Hematopoietic multipotent progenitor cell treated with erythropoietin and hydrocortisone succinate and interleukin-3 and kit ligand, for 4 days (in vitro differentiated cells): ENCODE measurements at places on chromosomes 3 and 15.

DNA sequence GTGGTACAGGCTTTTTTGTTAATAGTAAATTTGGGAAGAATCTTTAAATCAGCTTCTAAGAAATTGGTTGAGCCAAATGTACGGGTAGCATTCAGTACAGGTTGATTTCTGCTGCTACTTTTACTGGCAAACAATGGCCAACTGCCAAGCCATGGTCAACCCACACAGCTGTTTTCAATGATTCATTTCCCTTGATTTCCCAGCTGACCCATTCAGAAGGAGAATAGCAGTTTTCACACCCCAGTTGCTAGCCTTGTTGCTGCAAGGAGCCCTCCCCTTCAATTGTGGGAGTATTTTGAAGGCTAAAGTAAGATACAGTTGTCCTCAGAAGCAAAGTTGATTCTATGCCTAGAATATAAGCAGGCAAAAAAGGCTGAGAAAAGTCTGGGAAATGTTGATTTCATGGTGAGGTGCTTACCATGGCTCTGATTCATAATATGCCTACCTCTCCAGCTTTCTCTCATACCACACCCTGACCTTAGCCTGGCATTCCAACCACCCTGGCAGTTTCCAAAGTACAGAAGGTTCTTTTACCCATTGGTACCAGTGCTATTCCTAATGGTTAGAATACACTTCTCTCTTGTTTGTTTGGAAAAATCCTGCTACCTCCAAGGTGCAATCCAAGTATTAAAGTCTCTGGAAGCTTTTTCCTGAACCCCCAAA is 320.3 kb upstream of the TGFBR2 start:
- DNase-seq, result peak; percentile 30

DNA sequence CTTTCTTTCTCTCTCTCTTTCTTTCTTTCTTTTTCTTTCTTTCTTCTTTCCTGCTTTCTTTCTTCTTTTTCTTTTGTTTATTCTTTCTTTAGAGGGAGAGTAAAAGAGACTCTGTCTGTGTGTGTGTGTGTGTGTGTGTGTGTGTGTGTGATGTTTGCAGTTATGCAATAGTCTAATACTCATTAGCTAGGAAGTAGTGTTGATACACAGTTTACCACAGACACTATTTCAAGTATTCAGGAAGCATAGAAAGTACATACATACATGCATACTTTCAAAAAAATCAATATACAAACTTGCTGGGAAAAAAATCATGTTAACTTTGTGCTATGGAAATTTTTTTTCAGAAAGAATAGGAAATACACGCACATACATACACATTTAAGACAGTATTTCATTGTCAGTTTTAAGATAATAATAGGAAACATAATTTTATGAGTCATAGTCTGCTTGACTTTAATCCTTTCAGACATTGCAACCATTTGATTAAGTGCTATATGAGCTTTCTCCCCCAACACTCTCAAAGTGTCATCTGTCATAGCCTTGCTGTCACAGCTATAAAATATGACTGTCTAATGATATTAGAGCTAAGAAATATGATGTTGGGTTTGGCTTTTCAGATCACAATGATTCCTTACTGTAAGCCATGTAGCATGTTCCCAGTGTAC is 74.9 kb upstream of the EPHA3 start:
- DNase-seq, result no peak

- peak; percentile 37 for DNase-seq
These were observed 755 bp downstream of the PARP15 start for GRCh38 chr3:122578069-122578740.

GRCh38 chr3:185744997-185745843 is 79.6 kb downstream of the IGF2BP2 start:
- DNase-seq, result peak; percentile 69

DNA sequence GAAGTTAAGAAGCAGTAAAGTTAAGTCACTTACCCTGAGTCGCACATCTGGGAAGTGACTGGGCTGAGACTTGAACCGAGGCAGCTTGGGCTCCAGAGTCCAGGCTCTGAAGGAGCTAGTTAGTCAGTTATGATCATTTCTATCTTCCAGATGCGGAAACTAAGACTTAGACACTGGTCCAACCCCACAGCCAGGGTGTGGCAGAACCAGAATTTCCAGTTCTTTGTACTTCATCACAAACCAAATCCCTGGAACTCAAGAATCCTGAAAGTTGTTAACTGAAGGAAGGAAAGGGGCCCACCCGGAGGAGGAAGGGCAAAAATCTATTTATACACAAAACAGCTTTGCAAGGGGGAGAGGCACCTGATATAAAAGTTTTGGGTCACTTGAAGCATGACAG is 389.9 kb downstream of the SHQ1 start:
- DNase-seq, result no peak

DNA sequence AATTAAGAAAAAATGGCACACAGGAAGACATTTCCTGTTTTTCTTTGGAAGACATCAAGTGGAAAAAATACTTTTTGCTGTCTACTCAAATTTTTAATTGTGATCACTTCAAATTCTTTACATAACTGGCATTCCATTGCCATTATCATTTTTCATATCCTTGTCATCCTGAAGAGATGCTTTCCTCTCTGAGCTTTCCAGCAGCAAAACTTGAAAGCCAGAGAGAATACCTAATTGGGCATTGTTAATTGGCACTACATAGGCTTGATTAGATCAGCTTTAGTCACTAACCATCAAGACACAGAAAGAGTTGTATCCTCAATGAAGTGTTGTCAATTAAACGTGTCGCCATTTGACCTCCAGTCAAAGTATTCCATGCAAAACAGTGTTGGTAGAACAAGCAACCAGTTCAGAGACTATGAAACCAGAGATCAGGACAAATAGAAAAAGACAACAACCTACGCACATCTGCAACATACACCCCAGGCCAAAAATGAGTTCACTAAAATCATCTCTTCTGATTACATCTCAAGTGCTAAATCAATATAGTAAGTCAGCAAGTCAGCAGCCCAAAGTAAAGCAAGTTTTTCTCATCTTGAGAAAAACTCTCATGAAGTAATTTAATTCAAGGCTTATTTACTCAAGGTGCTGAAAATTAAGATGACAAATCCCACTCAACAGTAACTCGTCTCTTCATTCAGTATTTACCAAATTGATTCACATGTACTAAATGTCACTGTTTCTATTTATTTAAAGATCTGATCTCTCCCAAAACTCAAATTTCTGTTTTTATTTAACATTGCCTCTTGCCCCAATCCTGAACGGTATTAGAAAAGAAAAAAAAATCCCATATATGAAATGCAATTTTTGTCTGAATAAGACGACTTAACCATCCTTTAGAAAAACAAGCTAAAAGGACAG is 123.0 kb downstream of the SUCLG2 start:
- DNase-seq, result no peak

DNA sequence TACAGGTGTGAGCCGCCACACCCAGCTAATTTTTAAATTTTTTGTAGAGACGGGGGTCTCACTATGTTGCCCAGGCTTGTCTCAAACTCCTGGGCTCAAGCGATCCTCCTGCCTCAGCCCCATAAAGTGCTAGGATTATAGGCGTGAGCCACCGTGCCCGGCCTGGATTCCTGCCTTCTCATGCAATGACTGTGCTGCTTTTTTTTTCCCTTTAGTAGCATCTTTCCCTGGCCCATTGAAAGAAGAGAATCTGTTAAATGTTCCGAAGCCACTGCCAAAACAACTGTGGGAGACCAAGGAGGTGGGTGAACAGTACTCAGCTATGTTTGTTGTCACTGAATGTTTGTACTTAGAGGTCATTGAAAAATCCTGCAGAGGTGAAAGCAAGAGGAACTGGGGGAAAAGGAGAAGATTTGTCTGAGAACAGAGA is 88.0 kb downstream of the CRTC3 start:
- no peak for DNase-seq

- no peak for DNase-seq
These were observed 2.3 kb upstream of the CCR2 start for GRCh38 chr3:46351646-46352045.

- DNase-seq, result no peak
These were observed 554.8 kb downstream of the MFSD1 start for GRCh38 chr3:159356606-159357005.

- DNase-seq, result no peak
These were observed 5.9 kb downstream of the SOX2 start for GRCh38 chr3:181717549-181718171.

DNA sequence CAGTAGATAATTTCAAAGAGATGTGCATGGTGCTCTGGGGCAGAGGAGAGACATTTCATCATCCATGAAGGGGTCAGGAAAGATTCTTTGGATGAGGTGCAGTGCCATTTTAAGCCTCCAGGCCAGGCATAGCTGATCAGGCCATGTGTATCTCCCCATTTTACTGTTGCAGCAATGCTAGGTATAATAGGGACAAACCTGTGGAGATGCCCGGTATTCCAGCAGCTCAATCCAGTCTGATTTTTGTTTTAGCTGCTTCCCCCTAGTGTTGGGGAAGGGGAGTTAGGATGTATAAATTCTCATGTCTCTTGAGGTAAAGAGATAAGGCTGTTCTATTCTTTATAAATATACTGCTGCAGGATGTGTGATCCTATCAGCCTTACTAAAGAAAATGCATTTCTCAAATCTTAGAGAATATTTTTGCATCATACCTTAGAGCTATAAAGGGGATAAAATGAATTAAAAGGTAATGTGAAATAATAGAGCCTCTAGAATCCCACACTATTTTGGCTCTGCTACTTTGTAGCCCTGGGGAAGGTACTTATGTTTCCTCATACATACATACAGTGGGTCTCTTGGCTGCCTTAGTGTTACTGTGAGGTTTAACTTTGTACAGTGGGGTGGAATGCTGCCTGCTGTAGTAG is 5.2 kb downstream of the CDV3 start:
- peak; percentile 57 for DNase-seq

DNA sequence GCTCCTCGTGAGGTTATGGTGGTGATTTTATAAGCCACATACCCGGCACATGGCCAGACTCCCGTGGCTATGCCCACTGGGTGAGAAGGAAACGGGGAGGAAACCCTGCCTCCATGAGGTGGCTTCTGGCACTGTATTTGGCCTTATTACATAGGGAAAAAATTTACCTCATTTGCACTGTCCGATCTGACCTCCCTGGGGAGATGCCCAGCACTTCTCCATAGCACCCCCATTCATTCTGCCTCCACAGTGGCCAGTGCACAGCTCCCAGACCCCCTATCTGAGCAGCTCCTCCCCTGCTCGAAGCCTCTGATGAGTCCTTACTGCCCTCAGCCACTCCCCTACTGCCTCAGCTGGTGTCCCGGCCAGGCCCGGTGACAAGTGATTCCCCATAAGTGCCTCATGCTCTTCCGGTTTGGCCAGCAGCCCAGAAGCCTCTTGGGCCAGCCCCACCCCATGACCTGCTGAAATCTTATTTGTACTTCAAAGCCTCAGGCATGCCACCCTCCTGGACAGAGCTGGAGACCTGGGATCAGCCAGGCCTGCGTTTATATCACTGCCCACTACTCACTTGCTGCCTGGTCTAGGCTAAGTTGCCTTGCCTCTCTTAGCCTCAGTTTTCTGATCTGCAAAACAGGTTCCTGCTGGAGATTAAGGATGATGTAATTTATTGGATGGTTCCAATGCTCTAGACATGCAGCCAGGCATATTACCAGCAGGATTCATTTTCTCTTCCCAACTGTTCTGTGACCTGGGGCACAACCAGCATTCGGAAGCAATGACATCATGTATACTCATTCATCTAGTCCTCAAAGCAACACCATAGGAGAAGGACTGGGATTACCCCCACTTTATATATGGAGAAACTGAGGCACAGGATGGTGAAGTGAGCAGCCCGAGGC is 30.6 kb upstream of the SLC6A6 start:
- DNase-seq, result peak; percentile 95

DNA sequence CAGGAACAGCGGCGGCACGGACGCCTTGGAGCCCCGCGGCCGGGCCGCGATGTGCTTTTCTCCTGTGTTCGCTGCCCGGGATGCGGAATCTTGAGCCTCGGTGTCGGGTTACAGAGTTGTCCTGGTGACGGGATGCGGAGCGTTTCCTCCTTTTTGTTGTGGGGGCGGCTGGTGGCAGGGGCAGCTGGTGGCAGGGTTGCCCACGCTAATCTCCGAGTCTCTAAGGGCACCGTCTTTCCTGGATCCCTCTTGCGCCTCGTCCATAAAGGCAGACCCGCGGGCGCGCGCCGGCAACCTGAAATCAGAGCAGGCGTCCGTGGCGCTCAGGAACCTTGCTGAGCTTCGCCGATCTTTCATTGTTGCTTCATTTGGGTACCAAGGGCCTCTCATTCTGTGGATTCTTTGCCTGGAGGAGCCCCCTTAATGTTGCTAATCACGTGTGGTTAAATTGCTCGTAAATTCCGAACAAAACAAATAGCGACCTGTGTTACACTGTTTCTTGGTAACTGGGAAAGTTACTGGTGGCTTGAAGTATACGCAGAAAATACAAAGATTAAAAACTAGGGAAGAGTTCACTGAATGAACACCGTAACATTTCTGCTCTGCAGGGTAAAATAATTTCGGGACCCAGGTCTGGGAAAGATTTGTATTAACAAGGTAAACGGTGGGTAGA is 844 bp upstream of the PFN2 start:
- peak; percentile 46 for DNase-seq

GRCh38 chr3:190526787-190527762 is 13.2 kb downstream of the IL1RAP start:
- DNase-seq, result peak; percentile 24

- DNase-seq, result no peak
These were observed 241.5 kb downstream of the CLSTN2 start for GRCh38 chr3:140176526-140176925.
